ENCODE measurements at places on chromosomes 3 and 15. TPM values are rescaled to one million over a fixed set of nuclear protein-coding genes. Genes with fewer than 3 reads are reported as not detected.

NPAP1 gene
- total RNA-seq, result 1.9 TPM

SERINC4 gene
- total RNA-seq, result not detected

DNA sequence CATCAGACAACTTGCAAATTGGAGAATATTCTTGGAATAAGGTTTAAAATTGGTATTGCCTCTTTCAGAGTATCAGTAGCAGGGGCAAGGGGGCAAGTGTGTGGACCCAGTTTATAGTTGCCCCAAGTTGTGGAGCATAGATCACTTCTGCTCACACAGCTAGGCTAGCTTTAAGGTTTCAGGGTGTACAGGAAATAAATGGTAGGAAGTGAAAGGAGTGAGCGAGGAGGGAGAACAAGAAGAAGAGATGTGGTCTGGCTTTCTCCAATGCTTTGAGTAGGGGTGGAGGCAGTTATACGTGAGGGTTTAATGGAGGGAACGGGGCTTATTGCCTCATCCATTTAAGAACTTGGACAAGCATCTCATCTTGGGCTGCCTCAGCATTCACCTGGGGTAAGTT lies 290.0 kb upstream of the CFAP20DC start:
- DNase-seq, result no peak

GRCh38 chr3:18527691-18528090 lies 102.6 kb upstream of the SATB1 start:
- no peak for DNase-seq

DNA sequence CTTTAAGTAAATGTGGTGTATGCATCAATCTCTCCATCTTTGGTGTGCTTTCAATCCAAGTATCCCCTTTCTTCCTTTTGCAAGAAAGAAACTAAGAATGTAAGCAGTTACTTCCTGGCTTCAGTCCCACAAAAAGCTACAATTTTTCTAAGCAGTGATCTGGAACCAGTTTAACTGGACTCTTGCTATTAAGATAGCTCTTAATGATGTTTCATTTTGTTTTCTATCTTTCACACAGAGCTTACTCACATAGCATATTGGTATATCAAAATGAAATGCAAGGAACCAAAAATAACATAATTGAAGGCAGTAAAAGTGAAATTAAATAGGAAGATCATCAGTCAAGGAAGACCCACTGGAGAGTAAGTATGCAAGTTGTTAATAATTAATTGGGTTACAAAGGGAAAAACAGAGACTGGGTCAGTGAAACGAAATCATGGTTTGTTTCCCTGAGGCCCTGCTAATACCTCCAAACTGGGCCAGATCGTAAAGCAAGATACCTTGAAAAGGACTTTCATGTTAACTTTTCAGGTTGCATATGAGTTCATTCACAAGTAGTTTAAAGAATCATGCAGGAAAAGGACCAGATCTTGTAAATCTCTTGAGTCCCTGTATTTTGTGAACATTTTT lies 41.9 kb downstream of the GPR160 start:
- no peak for DNase-seq

- DNase-seq, result no peak
These were observed 41.4 kb downstream of the OSTN start for GRCh38 chr3:191240486-191240885.

- no peak for DNase-seq
These were observed 4.7 kb downstream of the KY start for GRCh38 chr3:134646086-134646485.

DNA sequence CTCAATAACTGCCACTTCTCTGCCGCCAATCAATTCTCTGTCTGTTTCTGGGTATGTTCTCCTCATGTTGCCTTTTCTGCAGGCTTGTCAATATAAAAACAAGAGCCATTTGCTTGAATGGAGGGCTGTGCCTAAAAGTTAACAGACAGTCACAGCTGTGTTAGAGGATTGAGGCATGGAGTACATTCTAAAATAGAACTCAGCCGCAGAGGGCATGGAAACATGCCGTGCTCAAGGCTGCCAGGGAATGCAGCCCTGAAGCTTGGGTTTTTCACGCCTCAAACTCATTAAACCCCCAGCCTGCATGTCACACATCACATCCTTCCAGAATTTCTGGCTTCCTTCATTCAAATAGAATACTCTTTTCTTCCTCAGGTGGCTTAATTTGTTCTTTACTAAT lies 166.6 kb downstream of the TPRG1 start:
- DNase-seq, result no peak

Data from cerebellum (tissue), 4 donors.